ENCODE measurements at places on chromosomes 6 and 20.

DNA sequence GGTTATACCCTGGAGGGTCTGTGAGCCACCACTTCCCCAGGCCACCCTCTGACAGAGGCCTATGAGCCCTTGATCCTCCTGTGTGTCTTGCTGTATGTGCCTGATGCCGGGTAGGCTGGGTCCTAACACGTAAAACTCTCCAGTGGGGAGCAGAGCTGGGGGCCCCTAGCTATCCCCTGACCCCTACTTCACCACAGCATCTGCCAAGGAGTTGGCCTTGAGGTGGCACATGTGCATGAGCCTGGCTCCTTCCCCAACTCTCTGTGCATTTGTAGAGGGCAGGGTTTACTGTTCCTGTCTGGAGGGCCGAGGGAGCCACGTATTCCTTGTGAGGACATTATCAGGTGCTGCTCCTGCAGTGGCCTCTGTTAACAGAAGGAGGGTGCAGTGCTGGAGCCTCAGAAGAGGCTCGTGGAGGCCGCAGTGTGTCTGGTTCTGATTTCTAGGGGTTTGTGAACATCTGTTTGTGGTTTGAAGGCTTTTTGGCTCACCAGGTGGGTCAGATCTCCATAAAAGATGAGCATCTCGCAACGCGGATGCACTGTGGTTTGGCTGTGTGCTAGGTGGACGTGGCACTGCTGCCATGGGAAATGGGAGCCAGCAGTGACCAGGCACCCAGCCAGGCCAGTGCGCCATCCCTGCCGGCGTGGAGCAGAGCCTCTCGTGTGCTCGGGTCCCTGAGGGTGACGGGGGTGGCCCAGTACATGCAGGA lies 152.1 kb downstream of the DTNBP1 start:
- no peak for DNase-seq

DNA sequence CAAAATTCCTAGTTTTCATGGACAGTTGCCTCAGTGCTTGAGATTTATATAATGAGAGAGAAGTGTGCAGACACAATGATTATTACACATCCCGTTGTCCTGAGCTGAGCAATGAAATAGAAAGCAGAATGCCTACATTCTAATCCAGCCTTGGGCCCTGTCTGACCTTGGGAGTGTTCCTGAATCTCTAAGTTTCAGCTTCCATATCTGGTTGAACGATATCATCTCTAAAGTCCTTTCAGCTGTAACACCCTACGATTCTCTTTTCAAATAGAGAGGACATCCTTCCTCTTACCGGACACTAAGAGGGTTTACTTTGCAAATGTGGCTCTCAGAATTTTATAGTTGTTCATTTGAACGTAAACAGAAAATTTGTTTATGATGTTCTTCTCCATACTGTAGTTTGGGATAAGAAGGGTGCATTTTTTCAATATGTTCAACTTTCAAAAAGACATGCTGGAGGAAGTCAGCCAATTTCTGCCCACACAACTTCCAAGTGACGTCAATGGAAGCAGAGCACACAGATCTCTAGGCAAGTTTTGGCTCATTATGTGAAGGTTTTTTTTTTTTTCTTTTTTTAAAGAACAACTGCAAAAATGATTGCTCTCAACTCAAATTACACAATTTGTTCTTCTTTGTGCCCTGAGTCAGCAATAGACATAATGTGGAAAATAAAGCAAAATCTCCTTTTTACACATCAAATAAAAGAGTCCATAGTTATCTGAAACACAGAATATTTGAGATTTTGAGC lies 50.4 kb downstream of the PDE7B start:
- no peak for DNase-seq

- no peak for DNase-seq
Observed at GRCh38 chr20:63254606-63255384, 532 bp upstream of the NKAIN4 start.

DNA sequence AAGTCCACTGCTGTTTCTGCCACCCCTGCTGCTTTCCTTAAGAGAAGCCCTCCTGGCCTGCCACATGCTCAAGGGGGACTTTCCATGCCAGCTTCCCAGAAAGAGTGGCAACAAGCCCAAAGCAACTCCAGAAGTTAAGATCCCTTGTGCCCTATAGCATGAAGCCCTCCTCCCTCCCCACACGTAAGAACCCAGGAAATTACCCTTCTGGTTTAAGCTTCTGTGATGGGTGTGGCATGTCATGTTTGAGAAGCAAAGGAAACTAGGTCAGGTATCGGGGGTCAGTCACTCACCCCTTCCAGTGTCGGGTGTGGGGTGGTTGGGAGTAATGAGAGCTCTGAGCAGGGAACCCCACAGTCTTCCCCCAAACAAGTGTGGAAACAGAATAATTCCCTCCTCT lies 196.1 kb downstream of the LRFN2 start:
- DNase-seq, result no peak

DNA sequence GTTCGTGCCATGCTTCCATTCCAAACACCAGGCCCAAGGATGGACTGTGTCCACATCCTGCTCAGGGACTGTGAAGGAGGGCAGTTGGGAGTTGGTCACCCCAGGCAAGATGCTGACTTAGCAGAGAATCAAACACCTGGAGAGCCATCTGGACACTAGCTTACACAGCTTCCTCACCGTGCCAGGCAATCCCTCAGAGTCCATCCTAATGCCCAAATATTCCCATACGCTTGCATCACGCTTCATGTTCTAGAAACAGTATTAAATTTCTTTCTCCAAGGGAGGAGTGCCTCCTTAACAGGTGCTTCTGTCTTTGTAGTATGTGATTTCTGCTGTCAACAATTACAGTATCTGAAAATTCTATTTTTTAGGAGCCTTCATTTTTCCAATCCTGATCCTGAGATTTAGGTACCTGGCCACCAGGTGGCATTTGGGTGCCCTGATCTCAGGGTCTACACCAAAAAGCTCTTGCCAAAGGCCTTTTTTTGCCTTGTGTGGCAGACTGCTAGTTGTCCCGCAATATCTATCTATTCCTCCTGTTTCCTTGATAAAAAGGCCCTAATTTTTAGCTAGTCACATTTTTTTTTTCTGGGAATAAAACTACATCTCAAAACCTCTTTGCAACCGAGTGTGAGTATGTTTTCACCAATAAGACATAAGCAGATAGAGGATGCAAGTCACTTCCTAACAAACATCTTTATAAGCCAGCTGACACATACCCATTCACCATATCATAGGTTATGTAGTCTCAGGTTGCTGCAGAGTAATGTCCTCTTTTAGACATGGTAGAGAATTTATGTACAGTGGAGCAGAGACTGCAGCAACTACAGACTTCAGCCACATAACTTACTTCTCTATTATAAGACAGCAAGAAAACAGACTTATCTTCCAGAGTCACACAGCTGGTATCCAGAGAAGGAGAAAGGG lies 85.0 kb downstream of the PREP start:
- no peak for DNase-seq

- peak; percentile 47 for DNase-seq
Observed at GRCh38 chr6:3732345-3733141, 19.0 kb downstream of the PXDC1 start.

- no peak for DNase-seq
Observed at GRCh38 chr6:38239719-38240451, 399.8 kb downstream of the BTBD9 start.

DNA sequence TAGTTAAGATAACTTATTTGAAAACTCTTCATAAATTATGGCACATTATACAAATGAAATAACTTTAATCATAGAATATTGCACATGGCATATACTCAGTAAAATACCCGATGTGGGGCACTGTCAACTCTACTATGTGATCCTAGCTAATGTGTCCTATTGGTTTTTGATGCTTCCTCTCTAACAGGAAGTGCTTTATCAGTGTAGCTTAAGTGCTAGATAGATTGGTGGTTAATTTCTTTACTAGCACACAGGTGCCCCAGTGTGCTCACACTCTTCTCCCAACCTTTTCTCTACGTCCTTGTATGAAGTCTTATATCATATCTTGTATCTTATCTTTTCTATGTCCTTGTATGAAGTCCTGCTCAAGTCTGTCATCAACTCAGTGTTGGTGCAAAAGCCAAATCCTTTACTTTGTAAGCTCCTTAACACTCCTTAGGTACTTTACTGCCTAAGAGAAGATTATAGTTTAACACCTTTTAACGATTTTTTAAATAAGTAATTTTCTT lies 358.9 kb downstream of the CENPW start:
- DNase-seq, result no peak
